Stimulated activated CD4-positive, alpha-beta T cell treated with anti-CD3 and anti-CD28 coated beads, TNF-alpha, amount 100 ng/mL, for 48 hours (primary cell): ENCODE measurements at places on chromosomes 4 and X.

DNA sequence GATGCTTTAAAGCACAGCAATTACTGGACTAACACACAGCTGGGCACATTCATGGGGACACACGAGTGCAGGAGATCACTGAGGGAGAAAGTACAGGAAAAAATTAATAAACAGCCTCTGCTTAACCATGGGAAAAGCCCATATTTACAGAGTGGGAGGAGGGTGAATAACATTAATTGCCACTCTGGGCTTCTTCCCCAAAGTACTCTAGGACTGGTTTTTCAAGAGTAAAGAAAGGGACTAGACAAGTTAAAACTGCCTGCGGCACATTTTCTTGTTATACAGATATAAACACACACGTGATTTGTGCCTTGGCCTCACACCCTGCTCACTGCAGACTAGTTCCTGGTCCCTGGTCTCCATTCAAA is 179.7 kb upstream of the TET2 start:
- DNase-seq, result no peak

- DNase-seq, result no peak
These were observed at the start of gene STATH for GRCh38 chr4:69995526-69996016. TSS of gene STATH (plus strand) at chr4:69995966. CDS start at chr4:69998438, 2,472 bp downstream.

- DNase-seq, result no peak
These were observed 6.2 kb downstream of the JADE3 start for GRCh38 chrX:46918434-46918833.

DNA sequence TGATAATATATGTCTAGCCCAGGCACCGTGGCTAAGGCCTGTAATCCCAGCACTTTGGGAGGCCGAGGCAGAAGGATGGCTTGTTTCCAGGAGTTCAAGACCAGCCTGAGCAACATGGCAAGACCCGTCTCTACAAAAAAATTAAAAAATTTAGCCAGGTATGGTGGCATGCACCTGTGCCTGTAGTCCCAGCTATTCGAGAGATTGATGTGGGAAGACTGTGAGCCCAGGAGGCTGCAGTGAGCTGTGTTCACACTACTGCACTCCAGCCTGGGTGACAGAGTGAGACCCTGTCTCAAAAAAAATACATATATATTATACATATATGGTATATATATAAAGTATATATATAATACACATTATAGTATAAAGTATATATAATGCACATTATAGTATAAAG is 162.0 kb upstream of the MAB21L2 start:
- no peak for DNase-seq

DNA sequence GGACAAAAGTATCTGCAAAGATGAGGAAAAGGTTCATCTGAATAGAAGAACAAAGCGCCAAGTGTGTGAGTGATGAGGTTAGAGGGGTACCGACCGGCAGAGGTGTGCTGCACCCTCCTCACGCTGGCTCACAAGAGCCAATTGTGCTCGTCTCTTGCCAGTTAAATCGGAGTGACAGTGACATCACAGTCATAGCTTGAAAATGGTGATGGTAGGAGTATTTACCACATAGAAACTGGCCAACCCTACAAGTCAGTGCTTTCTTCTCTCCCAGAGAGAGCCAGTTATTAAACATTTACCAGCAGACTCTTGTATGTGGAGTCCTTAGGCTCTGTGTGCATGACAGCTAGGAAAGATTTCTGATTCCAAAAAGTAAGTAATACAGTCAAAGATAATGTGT is 32.4 kb downstream of the CLDN22 start:
- DNase-seq, result no peak

- DNase-seq, result no peak
These were observed 184.5 kb downstream of the CLCN4 start for GRCh38 chrX:10341309-10341708.
